Activated CD8-positive, alpha-beta memory T cell treated with anti-CD3 and anti-CD28 coated beads, Interleukin-2, amount 10 ng/mL, durations not matched to agents 7 days and 5 days (primary cell): ENCODE measurements at places on chromosomes 16 and 17. TPM values are rescaled to one million over a fixed set of nuclear protein-coding genes. Genes with fewer than 3 reads are reported as not detected.

KRTAP1-1 gene
- not detected for total RNA-seq

SDK2 gene
- 3.7 TPM for total RNA-seq

SERPINF2 gene
- 0.18 TPM for total RNA-seq

QPRT gene
- total RNA-seq: 15.7 TPM

CTRB1 gene
- not detected for total RNA-seq

CACNG1 gene
- total RNA-seq: not detected

RFWD3 gene
- 121 TPM for total RNA-seq

ATP2A1 gene
- 3.4 TPM for total RNA-seq

TRPV3 gene
- total RNA-seq: 0.41 TPM

DERL2 gene
- 52.5 TPM for total RNA-seq
